ENCODE measurements at places on chromosomes 6 and 20. TPM values are rescaled to one million over a fixed set of nuclear protein-coding genes. Genes with fewer than 3 reads are reported as not detected.

Gene NKX2-4
- not detected for total RNA-seq

Gene MUC21
- not detected for total RNA-seq

Gene CAP2
- 452 TPM for total RNA-seq

Gene PRL
- total RNA-seq = not detected

Gene ARHGAP18
- total RNA-seq = 5.6 TPM

Gene CCN2
- total RNA-seq = 14.1 TPM

Gene DEFB132
- not detected for total RNA-seq

Gene C20orf144
- not detected for total RNA-seq

Gene CCN5
- 9.6 TPM for total RNA-seq

Gene NOX3
- total RNA-seq = not detected

Gene BPI
- total RNA-seq = 0.49 TPM

Gene GTF3C6
- 143 TPM for total RNA-seq

Gene NNAT
- total RNA-seq = 9.2 TPM

Gene GPX6
- not detected for total RNA-seq

Gene IMPG1
- total RNA-seq = not detected

Gene CFAP206
- not detected for total RNA-seq

Gene CCDC170
- total RNA-seq = 0.15 TPM

Gene GJA10
- total RNA-seq = not detected

Gene MAK
- total RNA-seq = 0.09 TPM

Gene PRKN
- total RNA-seq = 17.5 TPM

Gene BHLHE23
- not detected for total RNA-seq

Gene C20orf204
- total RNA-seq = 0.25 TPM

Gene NKAPL
- total RNA-seq = 6.6 TPM

Gene SLC17A2
- total RNA-seq = not detected

Gene SLC13A3
- 0.38 TPM for total RNA-seq

Gene MOCS1
- total RNA-seq = 33.4 TPM

Gene DYNLT2
- 0.76 TPM for total RNA-seq

Data from psoas muscle (tissue), 8 donors.